Stimulated activated CD4-positive, alpha-beta T cell treated with anti-CD3 and anti-CD28 coated beads, Interleukin-1b, Interleukin-23, amount 100 ng/mL, for 1 hour (primary cell): ENCODE measurements at places on chromosomes 11 and 22.
A peak's percentile ranks its signal among the peaks of the same experiment; 100 is the strongest.

DNA sequence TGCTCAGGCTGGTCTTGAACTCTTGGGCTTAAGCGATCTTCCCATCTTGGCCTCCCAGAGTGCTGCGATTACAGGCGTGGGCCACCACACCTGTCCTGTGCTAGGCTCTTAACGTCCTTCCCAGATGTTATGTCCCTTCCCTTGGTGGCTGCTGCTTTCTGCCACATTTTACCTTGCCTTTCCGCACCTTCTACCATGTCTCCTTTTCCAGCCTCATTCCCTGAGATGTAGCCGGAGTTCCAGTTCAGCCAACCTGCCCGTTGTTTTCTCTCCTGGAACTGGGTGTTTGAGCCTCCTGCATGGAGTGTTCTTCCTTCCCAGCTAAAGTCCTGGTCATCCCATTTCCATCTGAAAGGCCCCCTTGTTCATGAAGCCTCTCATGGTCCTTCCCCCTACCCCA is 95.3 kb downstream of the PTPRJ start:
- DNase-seq = no peak

DNA sequence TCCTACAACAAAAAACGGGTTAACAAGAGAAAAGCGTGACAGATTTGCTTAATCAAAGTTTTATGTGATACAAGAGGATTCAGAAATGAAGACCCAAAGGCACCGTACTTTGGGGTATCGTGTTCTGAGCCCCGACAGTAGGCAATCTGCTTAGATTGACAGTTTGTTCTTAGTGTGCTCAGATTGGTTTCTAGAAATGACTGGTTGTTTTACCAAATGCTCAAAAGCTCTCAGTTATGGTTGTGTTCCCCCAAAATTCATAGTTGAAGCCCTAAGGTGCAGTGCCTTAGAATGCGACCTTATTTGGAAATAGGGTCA is 102.7 kb downstream of the RASSF10 start:
- no peak for DNase-seq

- no peak for DNase-seq
Observed at GRCh38 chr11:123062892-123063825, 1.2 kb upstream of the HSPA8 start.

- no peak for DNase-seq
Observed at GRCh38 chr11:117983163-117983475, 3.1 kb upstream of the IL10RA start.

DNA sequence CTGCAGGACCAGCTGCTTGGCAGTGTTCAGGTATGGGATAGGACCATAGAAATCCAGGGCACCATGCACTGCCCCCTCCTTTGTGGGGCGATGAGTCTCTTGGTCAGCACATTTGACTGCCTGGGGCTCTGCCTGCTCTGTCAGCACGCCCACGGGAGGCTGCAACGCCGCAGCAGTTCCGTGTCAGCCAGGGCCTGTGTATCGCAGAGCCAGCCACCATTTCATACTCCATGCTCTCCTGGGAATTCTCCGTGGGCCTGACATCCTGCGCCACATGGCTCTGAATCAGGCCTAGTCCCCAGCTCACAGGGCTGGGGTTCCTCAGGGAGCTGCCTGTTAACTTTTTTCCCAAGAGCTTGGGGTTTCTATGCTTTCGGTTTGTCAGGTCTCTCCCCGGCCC is 16.9 kb upstream of the RELT start:
- no peak for DNase-seq

DNA sequence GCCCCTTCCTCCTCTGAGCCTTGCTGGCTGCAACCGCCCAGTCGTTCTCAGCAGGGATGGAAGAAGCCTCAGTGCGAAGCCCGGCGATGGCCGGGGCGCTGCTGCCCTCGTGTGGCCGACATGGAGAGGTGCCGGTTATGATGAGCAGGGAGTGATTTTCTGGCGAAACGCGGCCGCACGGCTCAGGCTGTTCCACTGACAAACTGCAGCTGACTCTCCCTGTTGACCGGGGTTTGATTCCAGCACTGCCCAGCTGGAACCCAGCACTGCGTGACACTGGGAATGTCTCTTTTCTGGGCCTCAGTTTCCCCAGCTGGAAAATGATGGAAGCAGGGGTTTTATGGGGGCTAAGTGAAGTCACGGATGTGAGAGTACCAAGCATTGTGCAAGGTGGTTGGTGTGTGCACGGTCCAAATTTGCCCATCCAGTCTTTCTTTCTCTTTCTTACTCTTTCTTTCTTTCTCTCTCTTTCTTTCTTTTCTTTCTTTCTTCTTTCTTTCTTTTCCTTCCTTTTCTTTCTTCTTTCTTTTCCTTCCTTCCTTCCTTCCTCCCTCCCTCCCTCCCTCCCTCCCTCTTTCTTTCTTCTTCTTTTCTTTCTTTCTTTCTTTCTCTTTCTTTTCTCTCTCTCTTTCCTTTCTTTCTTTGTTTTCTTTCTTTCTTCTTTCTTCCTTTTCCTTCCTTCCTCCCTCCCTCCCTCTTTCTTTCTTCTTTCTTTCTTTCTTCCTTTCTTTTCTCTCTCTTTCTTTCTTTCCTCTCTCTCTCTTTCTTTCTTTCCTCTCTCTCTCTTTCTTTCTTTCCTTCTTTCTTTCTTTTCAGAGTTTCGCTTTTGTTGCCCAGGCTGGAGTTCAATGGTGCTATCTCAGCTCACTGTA is 25.8 kb upstream of the MPPED1 start:
- DNase-seq = peak; percentile 46

DNA sequence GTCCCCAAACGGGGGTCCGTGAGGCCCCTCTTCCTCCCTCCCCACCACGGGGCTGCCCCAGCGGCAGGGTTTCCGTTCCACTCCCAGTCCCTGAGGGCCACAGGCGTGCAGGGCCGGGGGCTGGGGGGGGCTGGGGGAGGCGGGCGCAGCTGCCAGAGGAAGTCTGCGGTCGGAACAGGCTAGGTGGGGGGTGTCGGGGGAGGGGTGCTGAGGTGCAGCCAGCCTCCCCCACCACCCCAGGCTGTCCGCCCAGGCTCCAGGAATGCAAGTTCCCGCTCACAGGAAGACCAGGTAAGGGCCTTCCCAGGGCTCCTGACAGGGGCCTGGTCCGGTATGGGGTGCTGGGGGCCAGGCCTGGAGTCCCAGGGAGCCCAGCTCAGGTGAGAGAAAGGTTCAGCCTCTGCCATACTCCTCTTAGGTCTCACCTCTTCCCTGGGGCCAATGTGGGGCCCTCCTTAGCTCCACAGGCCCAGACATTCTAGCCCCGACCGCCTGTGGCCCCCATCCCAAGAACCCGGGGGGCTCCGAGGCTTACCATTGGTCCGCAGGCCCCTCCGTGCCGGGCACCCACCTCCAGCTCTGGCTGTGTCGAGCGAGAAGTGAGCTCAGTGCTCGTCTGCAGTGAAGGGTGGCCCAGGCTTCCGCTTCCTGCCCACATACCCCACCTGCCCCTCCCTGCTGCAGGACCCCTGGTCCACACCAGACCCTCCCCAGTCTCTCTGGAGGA is at the start of gene PTPRCAP:
Gene PTPRCAP, minus strand, starts transcription at position 601 of the 727 bp plus-strand sequence. Its CDS starts 63 bp downstream, at position 538.
- peak; percentile 43 for DNase-seq

GRCh38 chr11:86708669-86709068 is 36.3 kb upstream of the ME3 start:
- DNase-seq = no peak

GRCh38 chr11:95576146-95576845 is 213.3 kb downstream of the FAM76B start:
- no peak for DNase-seq

DNA sequence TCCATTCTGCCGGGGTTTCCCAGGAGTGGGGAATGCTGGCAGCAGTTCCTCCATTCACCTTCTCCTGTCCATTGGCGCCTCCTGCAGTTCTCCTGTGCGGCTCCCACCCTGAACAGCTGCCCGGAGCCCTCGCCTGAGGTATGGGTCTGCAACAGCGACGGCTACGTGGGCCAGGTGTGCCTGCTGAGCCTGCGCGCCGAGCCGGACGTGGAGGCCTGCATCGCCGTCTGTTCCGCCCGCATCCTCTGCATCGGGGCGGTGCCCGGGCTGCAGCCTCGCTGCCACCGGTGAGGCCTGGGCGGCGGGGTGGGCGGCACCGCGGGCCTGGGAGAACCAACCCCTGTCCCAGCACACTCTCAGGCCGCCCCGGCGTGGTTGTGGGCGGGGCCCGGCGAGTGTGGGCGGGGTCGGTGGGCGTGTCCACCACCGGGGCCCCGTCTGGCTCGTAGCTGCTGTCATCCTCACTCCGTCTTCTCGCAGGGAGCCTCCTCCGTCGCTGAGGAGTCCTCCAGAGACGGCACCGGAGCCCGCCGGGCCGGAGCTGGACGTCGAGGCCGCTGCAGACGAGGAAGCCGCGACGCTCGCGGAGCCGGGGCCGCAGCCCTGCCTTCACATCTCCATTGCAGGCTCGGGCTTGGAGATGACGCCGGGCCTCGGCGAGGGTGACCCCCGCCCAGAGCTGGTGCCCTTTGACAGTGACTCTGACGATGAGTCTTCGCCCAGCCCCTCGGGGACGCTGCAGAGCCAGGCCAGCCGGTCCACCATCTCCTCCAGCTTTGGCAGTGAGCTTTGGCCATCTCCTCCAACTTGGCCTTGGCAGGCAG is 14.0 kb upstream of the RELT start:
- no peak for DNase-seq

DNA sequence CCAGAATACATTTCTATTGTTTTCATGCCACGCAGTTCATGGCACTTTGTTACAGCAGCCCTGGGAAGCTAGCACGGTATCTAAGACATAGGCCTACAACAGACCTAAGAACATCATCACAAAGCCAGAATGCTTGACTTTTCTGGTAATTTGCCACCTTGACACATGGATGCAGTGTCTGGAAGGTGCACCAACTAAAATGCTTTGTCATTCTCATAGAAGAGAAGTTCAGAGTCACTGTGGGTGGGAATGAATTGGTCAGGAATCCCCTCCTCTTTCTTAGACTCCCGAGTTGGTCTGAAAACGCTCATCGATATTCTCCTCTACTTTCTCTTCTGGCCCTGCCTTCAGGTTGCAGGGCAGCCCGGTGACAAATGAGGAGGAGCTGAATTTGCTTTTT is 121.5 kb downstream of the COMMD9 start:
- DNase-seq = no peak

GRCh38 chr22:27990451-27990840 is 71.4 kb upstream of the PITPNB start:
- DNase-seq = no peak

GRCh38 chr11:108154591-108154990 is 33.2 kb downstream of the ACAT1 start:
- DNase-seq = no peak

DNA sequence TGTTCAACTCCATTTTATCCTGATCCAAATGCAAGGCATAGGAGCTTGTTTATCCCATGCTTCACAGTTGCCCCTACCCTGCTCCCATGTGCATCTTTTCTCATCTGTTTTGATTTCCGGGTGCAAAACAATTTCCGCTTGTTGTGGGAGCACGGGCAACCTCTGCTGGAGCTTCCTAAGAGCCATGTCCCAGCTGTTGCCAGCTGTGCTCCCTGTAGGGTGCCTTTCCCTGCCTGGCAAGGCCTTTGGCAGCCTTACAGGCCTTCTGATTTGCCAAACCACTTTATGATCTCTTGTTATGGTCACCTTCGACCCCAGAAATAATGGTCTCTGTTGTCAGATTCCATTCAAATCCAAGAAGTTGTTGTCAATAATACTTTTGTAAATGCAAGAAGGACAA is 1038.5 kb downstream of the OPCML start:
- no peak for DNase-seq

GRCh38 chr11:73404048-73404447 is 27.8 kb downstream of the RELT start:
- no peak for DNase-seq

DNA sequence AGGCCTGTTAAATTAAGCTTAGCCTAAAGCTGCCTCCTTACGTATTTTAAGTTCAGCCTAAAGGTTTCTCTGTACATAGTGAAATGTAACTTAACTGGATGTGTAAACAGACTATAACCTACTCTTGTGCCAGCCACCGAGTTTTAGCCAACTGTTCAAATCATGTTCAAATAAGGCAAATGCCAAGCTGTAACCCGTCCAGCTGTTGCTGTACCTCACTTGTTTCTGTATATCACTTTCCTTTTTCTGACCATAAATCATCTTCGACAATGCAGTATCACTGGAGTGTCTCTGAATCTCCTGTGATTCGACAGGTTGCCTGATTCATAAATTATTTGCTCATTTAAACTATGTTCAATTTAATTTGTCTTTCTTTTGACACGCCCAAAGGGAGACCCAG is 4.0 kb upstream of the PLAAT5 start:
- no peak for DNase-seq

DNA sequence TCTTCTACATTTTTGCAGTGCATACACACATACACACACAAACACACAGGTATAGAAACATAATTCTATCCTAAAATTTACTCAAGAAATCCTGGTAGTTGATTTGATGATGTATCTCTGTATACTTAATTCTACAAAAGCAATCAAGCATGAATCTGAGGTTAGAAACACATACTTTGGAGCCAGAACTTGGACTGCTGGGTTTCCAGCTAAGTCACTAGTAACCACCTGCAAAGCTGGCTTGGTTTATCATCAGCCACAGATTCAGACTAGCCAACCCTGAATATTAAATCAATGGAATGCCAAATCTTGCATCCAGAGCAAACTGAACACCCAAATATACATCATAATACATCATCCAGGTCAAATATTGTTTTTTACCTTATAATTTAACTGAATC is 24.8 kb upstream of the POU2AF2 start:
- DNase-seq = no peak

DNA sequence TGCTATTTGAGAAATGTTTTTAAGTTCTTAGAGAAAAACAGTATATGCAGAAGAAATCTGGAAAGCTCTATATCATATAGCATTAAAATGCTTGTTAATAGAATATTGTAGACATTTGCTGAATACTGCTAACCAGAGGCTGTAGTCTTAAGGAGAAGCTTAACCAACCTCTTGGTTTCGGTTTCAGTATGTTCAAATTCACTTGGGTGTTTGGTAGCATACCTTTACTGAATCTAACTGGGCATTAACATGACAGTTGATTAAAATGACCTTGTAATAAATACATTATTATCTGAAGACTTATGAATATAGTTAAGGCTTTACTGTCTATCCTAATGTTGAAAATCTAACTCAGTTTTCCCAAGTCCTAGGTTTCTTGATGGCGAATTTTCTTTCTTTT is 5.4 kb downstream of the PCF11 start:
- no peak for DNase-seq

GRCh38 chr11:120172054-120172911 is 34.4 kb upstream of the TRIM29 start:
- DNase-seq = no peak

DNA sequence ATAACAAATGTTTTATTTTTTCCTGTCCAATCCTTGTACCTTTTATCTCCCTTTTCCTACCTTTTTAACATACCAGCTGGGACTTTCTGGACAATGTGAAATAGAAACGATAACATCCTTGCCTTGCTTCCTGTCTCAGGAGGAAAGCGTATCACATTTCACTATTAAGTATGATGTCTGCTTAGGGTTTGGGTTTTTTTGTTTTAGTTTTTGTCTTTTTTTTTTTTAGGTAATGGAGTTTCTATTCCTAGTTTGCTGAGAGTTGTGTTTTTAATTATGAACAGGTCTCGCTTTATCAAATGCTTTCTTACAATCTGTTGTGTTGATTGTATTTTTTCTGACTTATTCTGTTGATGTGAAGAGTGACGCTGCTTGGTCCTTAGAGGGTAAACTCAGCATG is 64.2 kb upstream of the KCNQ1OT1 start:
- no peak for DNase-seq
